GM06990 (cell line): ENCODE measurements at places on chromosomes 4 and X.

- no peak for DNase-seq
Observed at GRCh38 chrX:112672788-112673560, 6.8 kb downstream of the LHFPL1 start.

DNA sequence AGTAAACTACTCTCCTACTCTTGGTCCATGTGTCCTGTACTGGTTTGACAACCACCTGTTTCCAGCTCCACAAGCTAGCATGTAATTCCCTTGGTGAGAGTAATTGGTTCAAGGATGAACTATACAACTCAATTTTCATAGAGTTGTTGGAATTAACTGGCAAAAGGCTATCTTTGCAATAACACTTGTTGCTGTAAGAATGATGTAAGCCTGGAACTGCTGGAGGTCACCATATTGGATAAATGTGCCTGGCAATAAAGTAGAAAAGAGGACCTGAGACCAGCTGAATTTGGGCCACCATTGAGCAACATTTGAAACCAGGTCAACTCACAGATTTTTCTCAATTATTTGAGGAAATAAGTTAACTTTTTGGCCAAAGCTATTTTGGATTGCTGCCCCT is 175.5 kb downstream of the CAMK2D start:
- DNase-seq = no peak

DNA sequence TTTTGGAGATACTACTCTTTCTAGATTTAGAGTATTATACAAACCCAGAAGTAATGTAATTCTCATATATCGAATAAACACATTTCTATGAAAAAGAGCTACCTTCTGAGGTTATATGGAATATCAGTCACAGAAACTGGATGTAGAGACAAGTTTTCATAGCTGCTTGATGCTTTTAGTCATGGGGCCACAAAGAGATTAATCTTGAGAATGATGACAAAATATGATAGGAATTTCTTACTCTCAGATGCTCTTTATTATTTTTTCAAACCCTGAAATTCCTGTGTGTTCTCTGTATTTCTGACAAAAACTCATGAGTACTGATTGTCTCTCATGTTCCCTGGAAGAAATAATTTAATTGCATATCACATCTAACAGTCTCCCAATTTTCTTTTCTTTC is 662.5 kb downstream of the RAPGEF2 start:
- no peak for DNase-seq

GRCh38 chr4:95018785-95019184 is 261.0 kb downstream of the BMPR1B start:
- no peak for DNase-seq

GRCh38 chr4:11623726-11624037 is 195.0 kb upstream of the HS3ST1 start:
- no peak for DNase-seq

- no peak for DNase-seq
Observed at GRCh38 chr4:83370640-83370906, 35.9 kb upstream of the HPSE start.

GRCh38 chrX:41317477-41318208 is 16.3 kb upstream of the DDX3X start:
- no peak for DNase-seq
